ENCODE measurements at places on chromosomes 4 and X.

DNA sequence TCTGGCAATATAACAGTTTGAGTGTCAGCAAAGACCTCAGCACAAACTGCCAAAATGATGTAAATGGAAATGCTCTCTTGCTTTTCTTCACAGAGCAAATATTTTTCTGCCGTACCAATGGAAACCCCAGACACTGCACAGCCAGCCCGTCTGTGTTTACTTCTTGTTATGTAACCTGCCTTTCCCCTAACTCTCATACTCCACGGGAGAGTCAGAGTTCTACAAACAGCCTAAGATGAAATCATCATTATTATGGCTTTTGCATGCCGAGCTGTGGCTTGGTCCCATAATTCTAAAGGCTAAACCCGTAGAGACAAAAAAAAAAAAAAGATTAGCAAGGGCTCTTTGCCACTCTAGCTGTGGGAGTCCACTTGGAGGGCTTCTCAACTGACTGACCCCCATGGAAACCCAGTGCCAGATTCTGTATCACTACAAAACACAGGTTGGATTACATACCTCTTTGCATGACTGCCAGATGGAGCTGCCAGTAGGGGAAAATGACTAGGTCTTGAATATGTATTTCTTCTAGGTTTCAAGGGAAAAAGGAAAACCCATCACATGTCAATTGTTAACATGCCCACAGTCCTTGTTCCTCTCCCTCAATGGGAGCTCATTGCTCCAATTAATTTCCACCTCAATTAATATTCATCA lies 197.2 kb upstream of the CNKSR2 start:
- DNase-seq = no peak

DNA sequence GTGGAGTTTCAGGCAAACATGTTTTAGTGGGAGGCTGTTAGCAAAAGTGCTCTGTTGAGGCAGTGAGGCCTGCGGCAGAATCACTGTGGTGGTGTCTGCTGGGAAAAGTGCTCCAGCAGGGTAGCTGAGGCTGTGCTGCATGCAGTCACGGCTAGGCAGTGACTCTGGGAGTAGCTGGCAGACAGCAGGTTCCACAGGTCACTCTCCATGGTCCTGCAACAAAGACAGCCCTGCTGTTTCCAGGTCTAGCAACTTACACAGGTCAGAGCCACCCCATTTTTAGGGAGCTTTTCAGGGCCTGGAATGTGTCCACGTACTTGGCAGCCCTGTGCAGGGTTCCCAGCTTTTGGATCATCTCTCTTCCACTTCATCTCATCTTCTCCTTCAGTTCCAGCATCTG lies 184.3 kb downstream of the NAA11 start:
- no peak for DNase-seq

DNA sequence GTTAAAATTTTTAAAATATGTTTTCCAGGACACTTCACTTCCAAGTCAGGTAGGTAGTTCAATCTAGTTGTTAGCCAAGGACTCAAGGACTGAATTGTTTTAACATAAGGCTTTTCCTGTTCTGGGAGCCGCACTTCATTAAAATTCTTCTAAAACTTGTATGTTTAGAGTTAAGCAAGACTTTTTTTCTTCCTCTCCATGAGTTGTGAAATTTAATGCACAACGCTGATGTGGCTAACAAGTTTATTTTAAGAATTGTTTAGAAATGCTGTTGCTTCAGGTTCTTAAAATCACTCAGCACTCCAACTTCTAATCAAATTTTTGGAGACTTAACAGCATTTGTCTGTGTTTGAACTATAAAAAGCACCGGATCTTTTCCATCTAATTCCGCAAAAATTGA lies 49.7 kb downstream of the XIAP start:
- DNase-seq = no peak

DNA sequence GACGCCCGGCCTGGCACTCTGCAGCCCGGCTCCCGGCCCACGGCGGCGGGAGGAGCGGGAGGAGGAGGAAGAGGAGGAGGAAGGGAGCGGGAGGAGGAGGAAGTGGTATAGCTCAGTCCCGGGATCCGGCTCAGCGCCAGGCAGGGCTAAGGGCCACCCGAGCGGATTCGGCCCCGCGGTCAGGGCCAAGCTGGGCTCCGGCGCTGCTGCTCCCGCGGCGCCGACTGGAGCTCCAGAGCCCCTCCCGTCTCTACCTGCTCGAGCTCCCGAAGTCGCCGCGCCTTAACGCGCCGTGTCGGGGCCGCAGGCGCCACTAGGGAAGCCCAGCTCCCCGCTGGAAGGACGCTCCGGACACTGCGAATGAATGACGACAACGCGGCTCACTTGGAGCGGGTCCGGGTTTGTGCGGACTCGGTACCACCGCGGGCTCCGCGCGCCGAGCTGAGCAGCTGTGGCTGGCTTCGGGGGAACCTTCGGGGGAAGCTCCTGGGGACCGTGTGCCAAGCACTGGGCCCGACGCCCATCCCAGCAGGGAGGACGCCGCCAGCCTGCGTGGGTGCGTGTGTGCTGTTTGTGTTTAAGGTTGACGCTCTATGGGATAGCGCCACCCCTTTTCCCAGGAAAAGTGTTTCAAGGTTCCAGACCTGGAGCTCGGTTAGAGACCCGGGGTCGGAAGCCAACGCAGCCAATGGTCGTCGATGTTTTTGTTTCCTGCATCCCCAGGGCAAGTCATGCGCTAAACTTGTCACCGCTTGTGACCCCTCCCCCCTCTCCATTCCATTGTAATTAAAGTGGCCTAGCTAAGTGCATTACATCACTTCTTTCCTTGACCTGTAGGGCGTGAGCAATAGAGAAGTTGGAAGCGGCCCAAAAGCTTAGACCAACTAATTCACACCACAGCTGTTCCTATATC lies at the start of gene TBC1D9:
Gene TBC1D9, minus strand, starts transcription at position 67 of the 913 bp plus-strand sequence. CDS start 340 bp downstream, outside the sequence.
- DNase-seq = no peak

- DNase-seq = no peak
Observed at GRCh38 chr4:154049457-154050181, 260.7 kb upstream of the SFRP2 start.

- DNase-seq = no peak
Observed at GRCh38 chrX:153406903-153407302, 4.4 kb upstream of the ZFP92 start.

- DNase-seq = no peak
Observed at GRCh38 chr4:44652002-44652401, 577 bp upstream of the YIPF7 start.

- no peak for DNase-seq
Observed at GRCh38 chr4:186082221-186082620, 13.3 kb downstream of the TLR3 start.

DNA sequence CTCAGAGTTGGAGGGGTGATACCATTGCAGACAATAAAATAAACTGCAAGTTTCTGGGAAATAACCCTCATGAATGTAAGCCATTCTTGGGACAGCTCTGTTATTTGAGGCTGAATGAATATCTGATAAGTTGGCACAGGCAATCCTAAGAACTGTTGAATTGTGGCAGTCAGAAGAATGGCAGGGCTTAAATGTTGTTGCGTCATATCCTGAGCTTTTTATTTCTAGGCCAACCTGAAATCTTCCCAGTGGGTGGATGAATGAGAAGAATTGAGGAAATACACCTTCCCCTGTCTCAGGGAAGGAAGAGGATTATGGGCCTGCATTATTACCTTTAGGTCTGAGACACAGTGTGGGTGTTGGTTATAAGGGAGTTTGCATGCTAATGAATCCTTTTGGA lies 64.4 kb upstream of the C4orf54 start:
- DNase-seq = no peak

- peak; percentile 34 for DNase-seq
Observed at GRCh38 chr4:6761649-6762615, 20.6 kb upstream of the KIAA0232 start.

DNA sequence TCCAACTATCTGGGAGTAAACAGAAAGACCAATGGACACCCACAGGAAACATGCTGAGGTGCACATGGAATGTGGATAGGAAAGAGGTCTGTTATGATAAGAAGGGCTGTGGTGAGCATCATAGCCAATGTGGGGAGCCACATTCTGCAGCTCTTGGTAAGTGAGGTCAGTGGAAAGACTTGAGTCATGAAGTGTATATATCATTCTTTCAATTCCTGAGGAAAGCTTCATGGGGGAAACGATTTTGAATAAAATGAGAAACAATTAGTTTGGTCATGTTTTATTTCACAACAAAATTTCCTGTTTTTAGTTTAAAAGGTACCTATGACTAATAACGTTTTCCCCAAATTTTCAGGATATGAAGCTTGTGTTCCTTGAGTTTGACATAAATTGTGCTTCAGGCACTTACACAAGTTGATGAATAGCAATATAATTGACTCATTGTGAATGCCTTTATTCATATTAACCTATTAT lies 41.4 kb upstream of the RASSF6 start:
- no peak for DNase-seq

DNA sequence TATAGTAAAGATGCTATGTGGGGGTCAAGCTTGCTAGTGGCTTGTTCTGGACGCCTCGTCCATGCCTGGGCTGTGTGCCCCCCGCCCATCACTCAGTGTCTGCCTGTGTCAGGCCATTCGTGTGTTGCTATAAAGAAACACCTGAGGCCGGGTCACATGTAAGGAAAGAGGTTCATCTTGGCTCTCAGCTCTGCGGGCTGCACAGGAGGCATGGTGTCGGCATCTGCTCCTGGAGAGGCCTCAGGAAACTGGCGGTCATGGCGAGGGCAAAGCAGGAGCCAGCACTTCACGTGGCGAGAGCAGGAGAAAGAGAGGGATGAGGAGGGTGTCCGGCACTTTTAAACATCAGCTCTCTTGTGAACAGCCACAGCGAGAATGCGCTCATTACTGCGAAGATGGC lies 25.2 kb downstream of the PIGG start:
- no peak for DNase-seq

GRCh38 chr4:150972592-150972991 lies 42.5 kb downstream of the LRBA start:
- no peak for DNase-seq

GRCh38 chrX:9252182-9252581 lies 212.7 kb upstream of the TBL1X start:
- DNase-seq = no peak

GRCh38 chr4:179465131-179465797 lies 2023.0 kb upstream of the AGA start:
- DNase-seq = no peak

- no peak for DNase-seq
Observed at GRCh38 chrX:11577603-11578002, 88.1 kb downstream of the ARHGAP6 start.

- DNase-seq = no peak
Observed at GRCh38 chrX:151505796-151506195, 57.7 kb upstream of the PASD1 start.

GRCh38 chr4:77062856-77063255 lies 12.9 kb downstream of the CCNI start:
- DNase-seq = no peak

DNA sequence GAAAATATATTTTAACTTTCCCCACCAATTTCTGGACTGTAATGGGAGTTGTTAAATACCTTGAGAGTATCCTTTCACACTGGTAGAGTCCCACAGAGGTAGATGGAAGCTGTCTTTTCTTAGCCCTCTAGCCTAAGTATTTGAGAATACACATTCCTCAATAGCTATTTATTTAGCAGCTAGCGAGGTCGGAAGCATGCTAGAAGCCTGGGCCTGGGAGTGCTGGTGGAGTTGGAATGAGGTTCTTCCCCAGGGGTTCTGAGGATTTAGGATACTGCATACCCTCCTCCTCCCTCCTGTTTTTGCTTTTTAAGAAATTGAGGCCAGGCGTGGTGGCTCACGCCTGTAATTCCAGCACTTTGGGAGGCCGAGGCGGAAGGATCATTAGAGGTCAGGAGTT lies 999 bp upstream of the KLHL15 start:
- DNase-seq = no peak

GRCh38 chr4:7778510-7779431 lies 160.9 kb downstream of the AFAP1 start:
- DNase-seq = no peak

DNA sequence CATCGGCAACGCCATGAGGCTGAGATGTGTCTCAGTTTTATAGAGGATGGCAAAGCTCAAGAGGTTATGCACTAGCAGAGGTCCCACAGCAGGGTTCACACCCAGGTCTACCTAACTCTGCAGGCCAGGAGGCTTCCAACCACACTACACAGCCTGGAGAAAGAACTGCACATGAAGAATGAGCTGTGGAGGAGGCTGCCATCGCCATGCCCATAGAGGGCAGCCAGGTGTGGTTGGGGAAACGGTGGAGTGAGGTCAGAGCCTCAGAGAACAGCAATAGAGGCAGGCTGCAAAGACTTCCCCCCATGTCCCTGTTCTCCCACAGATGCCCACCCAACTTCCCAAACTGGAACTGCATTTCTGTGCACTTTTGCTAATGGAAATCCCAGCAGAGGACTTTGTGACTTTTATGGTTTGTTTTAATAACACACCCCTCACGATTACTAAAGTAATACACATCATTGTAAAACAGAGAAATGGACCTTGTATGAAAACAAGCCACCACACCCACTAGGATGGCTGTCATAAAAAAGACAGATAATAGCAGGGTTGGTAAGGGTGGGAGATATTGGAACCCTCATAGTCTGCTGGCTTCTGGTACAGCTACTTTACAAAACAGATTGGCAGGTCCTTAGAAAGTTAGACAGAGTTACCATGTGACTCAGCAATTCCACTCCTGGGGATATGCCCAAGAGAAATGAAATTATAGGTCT lies 58.9 kb upstream of the PROM1 start:
- DNase-seq = no peak

DNA sequence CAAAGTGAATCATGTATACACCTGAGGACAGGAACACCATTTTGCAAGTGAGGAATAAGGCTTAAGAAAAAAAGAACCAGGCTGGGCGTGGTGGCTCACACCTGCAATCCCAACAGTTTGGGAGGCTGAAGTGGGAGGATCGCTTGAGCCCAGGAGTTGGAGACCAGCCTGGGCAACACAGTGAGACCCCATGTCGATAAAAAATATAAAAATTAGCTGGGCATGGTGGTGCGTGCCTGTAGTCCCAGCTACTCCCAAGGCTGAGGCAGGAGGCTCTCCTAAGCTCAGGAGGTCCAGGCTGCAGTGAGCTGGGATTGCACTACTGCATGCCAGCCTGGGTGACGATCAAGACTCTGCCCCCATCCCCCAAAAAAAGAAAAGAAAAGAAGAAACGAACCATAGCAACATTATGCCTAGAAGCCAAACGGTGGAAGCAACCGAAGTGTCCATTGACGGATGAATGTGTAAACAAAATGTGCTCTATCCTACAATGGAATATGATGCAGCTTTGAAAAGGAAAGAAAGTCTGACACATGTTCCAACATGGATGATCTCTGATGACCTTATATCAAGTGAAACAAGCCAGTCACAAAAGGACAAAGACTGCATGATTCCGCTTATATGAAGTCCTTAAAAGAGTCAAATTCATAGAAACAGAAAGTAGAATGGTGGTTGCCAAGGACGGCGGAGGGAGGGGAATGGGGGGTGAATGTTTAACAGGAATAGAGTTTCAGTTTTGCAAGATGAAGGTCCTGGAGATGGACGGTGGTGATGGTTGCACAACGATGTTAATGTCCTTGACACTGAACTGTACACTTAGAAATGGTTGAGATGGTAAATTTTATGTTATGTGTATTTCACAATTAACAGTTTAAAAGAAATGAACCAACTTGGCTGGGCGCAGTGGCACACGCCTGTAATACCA lies 8.6 kb upstream of the KIAA0232 start:
- no peak for DNase-seq

DNA sequence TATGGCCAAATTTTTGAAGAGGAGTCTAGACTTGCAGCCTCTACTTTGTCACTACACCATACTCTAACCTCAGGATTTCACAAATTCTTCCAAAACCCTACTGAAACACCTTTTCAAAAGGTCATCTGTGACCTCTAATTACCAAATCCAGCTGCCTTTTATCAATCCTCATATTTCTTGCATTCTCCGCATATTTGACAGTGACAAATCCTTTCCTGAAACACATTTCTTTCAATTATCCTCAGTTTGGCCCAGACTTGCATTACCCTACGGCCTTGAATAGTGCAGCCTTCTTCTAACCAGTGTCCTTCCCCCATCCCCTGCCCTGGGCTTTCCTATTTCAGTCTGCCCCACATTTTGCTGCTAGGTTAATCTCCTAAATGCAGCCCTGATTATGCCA lies 25.5 kb downstream of the MID2 start:
- DNase-seq = no peak

Data from T-helper 1 cell (primary cell).